A549 treated with CORT108297 at 1 μM for 4 hours (cell line): ENCODE measurements at places on chromosomes 7 and 10. TPM values are rescaled to one million over a fixed set of nuclear protein-coding genes. Genes with fewer than 3 reads are reported as not detected.

NUTM2E gene
- 0.27 to 0.53 TPM (median 0.36 TPM) in 5 replicates for total RNA-seq

ENTPD1 gene
- 0.02 to 0.05 TPM in 2 of 5 replicates, not detected in the others for total RNA-seq

UPK3B gene
- 10.2 to 19.3 TPM (median 18.6 TPM) in 5 replicates for total RNA-seq

GDF10 gene
- 0.06 to 0.14 TPM (median 0.09 TPM) in 5 replicates for total RNA-seq

ITPRID1 gene
- total RNA-seq, result not detected in 5 replicates

CPVL gene
- 0.12 to 0.62 TPM (median 0.34 TPM) in 5 replicates for total RNA-seq

FAM180A gene
- 0.07 to 0.08 TPM in 2 of 5 replicates, not detected in the others for total RNA-seq

SAP25 gene
- total RNA-seq, result 0.50 to 1.3 TPM (median 0.55 TPM) in 5 replicates

ECHS1 gene
- 136 to 162 TPM (median 147 TPM) in 5 replicates for total RNA-seq

EBLN1 gene
- total RNA-seq, result 0.07 to 0.21 TPM in 2 of 5 replicates, not detected in the others

PDZD7 gene
- total RNA-seq, result 0.48 to 1.4 TPM (median 0.92 TPM) in 5 replicates

DNAH11 gene
- 0.12 to 0.37 TPM (median 0.15 TPM) in 5 replicates for total RNA-seq

KCNIP2 gene
- 0.58 to 1.1 TPM (median 0.70 TPM) in 5 replicates for total RNA-seq
